ENCODE measurements at places on chromosomes 11 and 22. TPM values are rescaled to one million over a fixed set of nuclear protein-coding genes. Genes with fewer than 3 reads are reported as not detected.

DNA sequence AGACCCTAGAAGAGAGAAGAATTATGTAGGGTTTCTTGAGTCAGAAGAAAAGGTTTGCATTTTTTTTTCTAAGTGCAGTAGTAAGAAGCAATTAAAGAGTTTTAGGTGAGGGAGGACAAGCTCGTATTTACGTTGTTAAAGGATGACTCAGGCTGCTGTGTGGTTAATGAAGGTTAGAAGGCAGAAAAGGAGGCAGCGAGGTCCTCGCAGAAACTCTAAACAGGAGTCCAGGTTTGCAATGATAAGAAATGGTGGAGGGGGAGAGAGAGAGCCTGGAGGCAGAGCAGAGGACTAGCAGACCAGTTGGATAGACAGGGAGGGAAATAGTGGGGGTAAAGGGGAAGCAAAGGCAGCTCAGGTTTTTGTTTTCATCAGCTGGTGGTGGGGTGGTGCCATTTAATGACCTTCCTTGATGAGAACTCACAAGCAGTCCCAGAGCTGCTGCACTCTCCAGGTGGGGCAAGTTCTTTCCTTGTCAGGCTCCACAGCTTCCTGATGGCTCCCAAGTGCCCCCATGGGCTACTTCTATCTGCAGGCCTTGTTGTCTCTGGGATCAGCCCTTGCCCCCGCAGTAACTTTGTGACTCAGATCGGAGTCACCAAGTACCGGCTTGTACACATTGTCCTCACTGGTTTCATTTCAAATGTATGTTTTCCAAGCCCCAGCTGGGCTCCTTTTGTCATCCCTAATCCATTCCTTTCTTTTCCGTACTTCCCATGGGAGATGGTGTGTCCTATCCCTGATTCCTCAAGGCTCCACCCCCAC is 8.3 kb upstream of the INSC start:
- H3K4me1 ChIP-seq = no peaks in the 10 kb centered on the region
- H3K4me3 ChIP-seq = no peak overlapping the region
- peaks cover 2% of the 10 kb centered on the region for H3K27me3 ChIP-seq
- H3K27ac ChIP-seq = no peak overlapping the region
- H3K36me3 ChIP-seq = no peaks in the 10 kb centered on the region

Gene APOA4
- total RNA-seq = not detected

- no peak for DNase-seq
- peaks cover 1% of the 10 kb centered on the region for H3K27me3 ChIP-seq
- no peaks in the 10 kb centered on the region for H3K36me3 ChIP-seq
Observed at GRCh38 chr11:2250041-2250440, 20.3 kb downstream of the ASCL2 start.

- no peak for DNase-seq
- H3K4me3 ChIP-seq = peak overlapping the region; percentile 62
- H3K27me3 ChIP-seq = peaks cover 12% of the 10 kb centered on the region
- H3K27ac ChIP-seq = peak overlapping the region; percentile 72
Observed at GRCh38 chr22:46754110-46754799, 8.2 kb upstream of the TBC1D22A start.

DNA sequence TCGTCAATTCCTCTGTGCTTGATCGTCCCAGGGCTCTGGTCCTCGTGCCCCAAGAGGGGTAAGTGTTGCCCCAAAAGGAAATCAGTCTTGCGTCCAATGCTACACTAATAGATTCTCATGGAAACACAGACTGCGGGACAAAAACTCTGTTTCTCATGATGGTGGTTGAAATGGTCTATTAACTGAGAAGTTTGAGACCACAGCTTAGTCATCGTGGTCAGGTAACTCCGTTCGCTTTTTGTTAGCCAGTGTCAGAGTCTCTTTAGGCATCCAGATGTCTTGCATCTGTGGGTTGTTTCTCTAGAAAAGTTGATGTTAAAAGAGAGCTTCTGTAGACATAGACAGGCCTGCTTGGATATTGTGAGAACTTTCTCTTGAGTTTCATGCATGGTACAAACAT is 104.6 kb upstream of the SORL1-AS1 start:
- no peak for DNase-seq
- no peaks in the 10 kb centered on the region for H3K36me3 ChIP-seq
- no peak overlapping the region for H3K27ac ChIP-seq
- peaks cover 4% of the 10 kb centered on the region for H3K27me3 ChIP-seq
- H3K4me1 ChIP-seq = no peaks in the 10 kb centered on the region
- no peak overlapping the region for H3K4me3 ChIP-seq

DNA sequence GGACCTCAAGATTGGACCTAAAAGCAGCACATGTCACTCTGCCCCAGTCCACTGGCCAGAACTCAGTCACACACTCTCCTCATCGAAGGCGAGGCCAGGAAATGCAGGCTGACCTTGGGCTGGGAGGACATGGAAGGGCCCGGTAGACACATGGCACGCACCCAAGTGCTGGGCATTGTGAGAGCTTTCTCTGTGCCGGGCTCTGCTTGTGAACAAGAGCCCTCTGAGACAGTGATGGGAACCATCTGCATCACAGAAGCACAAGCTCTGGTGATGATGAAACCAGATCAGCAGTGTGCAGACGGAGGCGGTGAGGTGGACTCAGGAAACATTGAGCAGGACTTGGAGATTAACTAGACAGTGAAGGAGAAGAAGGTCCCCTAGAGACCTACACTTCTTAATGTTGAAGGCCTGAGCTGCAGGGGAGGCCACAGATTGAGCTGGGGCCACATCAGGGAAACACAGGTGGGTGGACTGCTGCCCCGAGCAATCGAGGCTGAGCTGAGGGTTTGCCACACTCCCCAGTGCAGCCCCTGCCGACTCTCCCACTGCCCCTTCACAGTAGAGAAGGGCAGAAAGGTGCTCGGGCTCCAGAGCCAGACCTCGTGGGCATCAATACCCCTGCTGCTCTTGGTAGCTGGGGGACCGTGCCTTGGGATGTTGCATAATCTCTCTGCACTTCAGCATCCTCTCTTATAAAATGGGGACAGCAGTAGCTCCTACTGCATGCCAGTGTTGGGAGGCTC is 1460.5 kb downstream of the TBC1D22A start:
- no peak for DNase-seq
- H3K4me1 ChIP-seq = peaks cover 8% of the 10 kb centered on the region
- no peaks in the 10 kb centered on the region for H3K36me3 ChIP-seq

DNA sequence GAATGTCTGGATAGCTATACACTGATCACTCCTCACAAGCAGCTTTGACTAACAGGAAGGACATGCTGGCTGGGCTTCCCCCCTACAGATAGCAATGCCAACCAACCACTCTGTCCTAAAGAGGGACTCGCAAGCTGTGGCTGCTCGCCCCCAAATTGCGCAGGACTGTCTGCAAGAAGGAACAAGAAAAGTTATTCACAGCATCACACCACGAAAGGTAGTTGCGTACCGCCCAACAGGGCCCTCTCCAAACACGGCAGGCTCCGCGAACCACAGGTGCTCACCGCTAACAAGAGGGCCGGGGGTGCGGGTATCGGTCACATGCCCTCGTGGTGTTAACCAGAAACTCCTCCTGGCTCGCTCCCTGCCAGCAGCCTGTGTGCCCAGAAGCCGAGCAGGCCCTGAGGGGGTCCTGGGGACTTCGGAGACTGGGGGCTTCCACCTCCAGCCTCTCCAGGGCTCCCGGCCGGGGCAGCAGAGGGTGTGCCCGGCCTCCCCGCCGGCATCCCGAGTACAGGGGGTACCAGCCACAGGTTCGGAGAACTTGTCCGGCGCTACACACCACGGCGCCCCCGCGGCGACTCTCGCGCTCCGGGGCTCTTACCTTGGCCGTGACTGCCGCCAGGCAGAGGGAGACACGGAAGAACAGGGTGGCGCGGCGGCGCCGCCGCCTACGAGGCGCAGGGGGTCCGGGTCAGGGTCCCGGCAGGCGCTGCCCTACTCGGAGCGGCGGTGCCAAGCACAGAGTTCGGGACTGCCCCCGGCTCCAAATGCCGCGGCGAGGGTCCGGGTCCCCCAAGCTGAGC is 682 bp downstream of the LARGE1 start:
- H3K4me3 ChIP-seq = peak overlapping the region; percentile 94
- peaks cover 10% of the 10 kb centered on the region for H3K27me3 ChIP-seq
- H3K4me1 ChIP-seq = peaks cover 33% of the 10 kb centered on the region
- no peak overlapping the region for H3K27ac ChIP-seq
- peaks cover 8% of the 10 kb centered on the region for H3K36me3 ChIP-seq

- H3K27me3 ChIP-seq = no peaks in the 10 kb centered on the region
- no peak overlapping the region for H3K27ac ChIP-seq
- peaks cover 6% of the 10 kb centered on the region for H3K36me3 ChIP-seq
- H3K4me1 ChIP-seq = no peaks in the 10 kb centered on the region
- DNase-seq = no peak
Observed at GRCh38 chr11:128318856-128319474, 268.4 kb downstream of the ETS1 start.

DNA sequence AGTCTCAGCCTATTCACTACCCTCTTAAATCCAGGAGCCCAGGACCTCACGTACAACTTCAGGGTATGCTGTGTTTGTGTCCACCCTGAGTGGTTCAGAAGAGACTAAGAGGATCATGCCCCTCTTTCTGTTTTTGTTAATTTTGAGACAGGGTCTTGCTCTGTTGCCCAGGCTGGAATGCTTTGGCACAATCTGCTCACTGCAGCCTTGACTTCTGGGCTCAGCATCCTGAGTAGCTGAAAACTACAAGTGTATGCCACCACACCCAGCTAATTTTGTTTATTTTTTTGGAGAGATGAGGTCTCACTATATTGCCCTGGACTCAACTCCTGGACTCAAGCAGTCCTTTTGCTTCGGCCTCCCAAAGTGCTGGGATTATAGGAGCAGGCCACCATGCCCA is 118.5 kb downstream of the NAT10 start:
- H3K36me3 ChIP-seq = no peaks in the 10 kb centered on the region
- peaks cover 8% of the 10 kb centered on the region for H3K27me3 ChIP-seq
- H3K4me1 ChIP-seq = peaks cover 27% of the 10 kb centered on the region
- H3K4me3 ChIP-seq = no peak overlapping the region
- H3K27ac ChIP-seq = no peak overlapping the region
- DNase-seq = no peak

DNA sequence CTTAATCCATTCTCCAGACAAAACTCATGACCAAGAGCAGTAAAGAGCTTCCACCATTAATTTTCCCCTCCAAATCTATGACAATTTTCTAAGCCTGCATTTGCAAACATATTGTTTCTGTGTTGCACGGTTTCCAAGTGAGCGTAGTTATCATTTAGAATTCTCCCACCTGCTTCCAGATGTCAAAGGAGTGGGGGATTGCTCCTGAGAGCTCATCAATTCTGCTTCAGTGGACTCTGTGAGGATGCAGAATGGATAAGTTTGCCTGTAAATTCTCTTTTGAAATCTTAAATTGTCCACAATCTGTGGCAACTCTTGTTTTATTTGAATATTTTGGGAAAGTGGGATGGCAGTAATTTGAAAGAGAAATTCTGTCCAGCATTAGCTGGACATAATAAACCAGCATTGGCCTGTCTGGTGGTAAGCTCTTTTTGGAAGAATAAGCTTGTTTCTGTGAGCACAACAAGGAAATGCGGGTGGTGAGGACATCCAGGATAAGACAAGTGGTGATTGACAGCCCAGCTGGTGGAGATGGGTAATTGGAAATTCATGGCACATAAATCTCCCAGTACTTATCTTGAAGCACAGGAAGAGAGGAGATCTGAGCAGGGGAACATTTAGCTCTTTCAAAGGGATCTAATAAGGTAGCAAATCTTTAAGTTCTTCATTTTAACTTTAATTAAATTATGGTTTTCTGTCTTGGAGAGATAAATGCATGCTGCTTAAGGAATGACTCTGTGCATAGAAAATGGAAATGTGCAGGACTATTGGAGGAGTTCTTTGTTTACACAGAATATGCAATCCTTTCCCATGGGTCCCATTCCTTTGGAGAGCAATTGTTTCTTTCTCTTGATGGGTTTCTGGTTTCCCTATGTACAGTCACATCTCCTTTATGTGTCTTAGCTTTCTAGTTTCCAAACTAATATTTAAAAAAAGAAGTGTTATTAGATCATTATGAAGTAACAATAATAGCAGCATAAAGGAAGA is 73.2 kb downstream of the FAT3 start:
- peaks cover 3% of the 10 kb centered on the region for H3K4me1 ChIP-seq
- peaks cover 2% of the 10 kb centered on the region for H3K27me3 ChIP-seq
- DNase-seq = no peak
- no peaks in the 10 kb centered on the region for H3K36me3 ChIP-seq
- no peak overlapping the region for H3K27ac ChIP-seq

GRCh38 chr11:118607401-118608359 is at the start of gene PHLDB1:
Gene PHLDB1 (plus strand): TSS chr11:118607615. CDS start chr11:118613837, 6,222 bp downstream.
- peaks cover 23% of the 10 kb centered on the region for H3K27me3 ChIP-seq
- no peak within 1 kb of the TSS for H3K27ac ChIP-seq
- peak; percentile 62 for DNase-seq
- peak within 1 kb of the TSS; percentile 49 for H3K4me3 ChIP-seq

- H3K4me3 ChIP-seq = no peak overlapping the region
- H3K27ac ChIP-seq = peak overlapping the region; percentile 90
- peaks cover 49% of the 10 kb centered on the region for H3K36me3 ChIP-seq
- H3K27me3 ChIP-seq = peaks cover 12% of the 10 kb centered on the region
- H3K4me1 ChIP-seq = peaks cover 52% of the 10 kb centered on the region
Observed at GRCh38 chr11:134139873-134140331, 71.0 kb downstream of the JAM3 start.

Gene ZNF143
- total RNA-seq = 27.2 TPM

Gene HYLS1
- total RNA-seq = 5.5 TPM

- peaks cover 8% of the 10 kb centered on the region for H3K36me3 ChIP-seq
- H3K4me3 ChIP-seq = no peak overlapping the region
- peaks cover 13% of the 10 kb centered on the region for H3K27me3 ChIP-seq
- H3K4me1 ChIP-seq = peaks cover 4% of the 10 kb centered on the region
- DNase-seq = peak; percentile 3
Observed at GRCh38 chr11:2525166-2525861, 80.5 kb downstream of the KCNQ1 start.

Gene MAPK8IP2
- 0.69 TPM for total RNA-seq

Gene PAMR1
- 0.82 TPM for total RNA-seq

GRCh38 chr11:97622795-97623194 is 1233.0 kb downstream of the JRKL start:
- peaks cover 3% of the 10 kb centered on the region for H3K4me1 ChIP-seq
- H3K4me3 ChIP-seq = no peak overlapping the region
- DNase-seq = no peak
- no peaks in the 10 kb centered on the region for H3K27me3 ChIP-seq

DNA sequence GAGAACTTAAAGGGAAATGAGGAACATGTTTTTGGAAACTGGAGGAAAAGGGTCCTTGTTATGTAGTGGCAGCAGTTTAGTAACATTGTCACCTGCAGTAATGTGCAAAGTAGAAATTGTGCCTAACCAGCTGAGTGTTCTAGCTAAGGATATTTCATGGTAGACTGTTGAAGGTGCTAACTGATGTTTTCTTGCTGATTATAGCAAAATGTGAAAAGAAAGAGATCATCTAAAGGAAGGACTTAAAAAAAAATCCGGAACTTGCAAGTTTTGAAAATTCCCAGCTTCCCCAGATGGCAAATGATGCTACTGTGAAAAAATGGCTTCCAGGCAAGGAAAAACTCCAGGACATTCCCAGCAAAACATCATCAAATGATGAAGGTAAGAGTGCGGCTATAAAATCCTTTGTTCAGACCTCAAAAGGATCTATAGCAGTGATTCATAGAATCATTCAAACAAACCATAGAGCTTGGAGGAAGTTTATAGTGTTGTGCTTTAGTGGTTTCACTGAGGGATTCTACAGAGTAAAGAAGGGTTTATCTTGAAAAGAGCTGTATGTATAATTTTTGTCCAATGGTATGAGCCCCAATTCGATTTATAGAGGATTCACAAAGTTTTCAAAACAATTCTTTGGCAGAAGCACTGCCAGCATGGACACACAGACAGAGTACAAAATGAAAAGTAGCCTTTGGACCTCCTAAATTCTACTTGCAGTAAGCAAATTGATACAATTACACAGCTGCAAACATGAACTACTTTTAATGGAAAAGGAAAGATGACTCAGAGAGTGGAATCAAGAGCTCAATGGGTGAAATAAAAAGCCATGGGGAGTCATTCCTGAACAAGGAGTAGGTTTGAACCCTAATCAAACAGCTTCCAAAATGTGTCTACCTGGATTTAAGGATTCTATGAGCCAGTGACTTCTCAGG is 4.3 kb upstream of the TRIM44 start:
- no peak overlapping the region for H3K4me3 ChIP-seq
- H3K27ac ChIP-seq = no peak overlapping the region
- no peak for DNase-seq
- H3K36me3 ChIP-seq = no peaks in the 10 kb centered on the region
- peaks cover under 1% of the 10 kb centered on the region for H3K27me3 ChIP-seq

Data from endothelial cell (in vitro differentiated cells).